ENCODE measurements at places on chromosomes 1 and 21.

DNA sequence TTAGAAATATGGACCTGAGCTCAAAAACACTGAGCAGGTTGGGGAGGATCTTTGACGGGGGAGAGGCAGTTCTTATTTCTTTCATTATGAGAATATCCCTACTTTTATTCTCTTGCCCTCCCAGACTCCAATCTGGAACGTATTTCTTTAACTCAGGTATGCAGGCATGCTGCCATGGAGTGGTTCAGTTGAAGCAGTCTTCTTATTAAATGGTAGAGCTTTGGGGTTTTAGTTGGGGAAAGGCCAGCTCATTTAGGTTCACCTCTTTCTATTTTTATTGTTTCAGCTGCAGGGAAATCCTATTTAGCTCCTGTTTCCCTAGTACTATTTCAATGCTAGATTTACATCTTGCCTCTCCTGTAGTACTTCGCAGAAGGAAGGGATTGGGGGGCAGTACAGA lies 198.9 kb downstream of the TTLL7 start:
- no peak for DNase-seq

GRCh38 chr1:33388805-33389771 lies 41.8 kb downstream of the PHC2 start:
- DNase-seq, result no peak

- no peak for DNase-seq
Measured at GRCh38 chr1:226436472-226436854, 28.6 kb upstream of the PARP1 start.

- no peak for DNase-seq
Measured at GRCh38 chr1:119908661-119909060, 12.3 kb upstream of the ADAM30 start.

GRCh38 chr1:30449003-30449402 lies 274.4 kb downstream of the MATN1 start:
- no peak for DNase-seq

- no peak for DNase-seq
Measured at GRCh38 chr1:218869276-218869675, 304.4 kb upstream of the LYPLAL1 start.

Data from NCI-H526 (cell line).